ENCODE measurements at places on chromosomes 11 and 22.

GRCh38 chr11:131816051-131816450, 445.6 kb downstream of the NTM start:
- no peak for DNase-seq

DNA sequence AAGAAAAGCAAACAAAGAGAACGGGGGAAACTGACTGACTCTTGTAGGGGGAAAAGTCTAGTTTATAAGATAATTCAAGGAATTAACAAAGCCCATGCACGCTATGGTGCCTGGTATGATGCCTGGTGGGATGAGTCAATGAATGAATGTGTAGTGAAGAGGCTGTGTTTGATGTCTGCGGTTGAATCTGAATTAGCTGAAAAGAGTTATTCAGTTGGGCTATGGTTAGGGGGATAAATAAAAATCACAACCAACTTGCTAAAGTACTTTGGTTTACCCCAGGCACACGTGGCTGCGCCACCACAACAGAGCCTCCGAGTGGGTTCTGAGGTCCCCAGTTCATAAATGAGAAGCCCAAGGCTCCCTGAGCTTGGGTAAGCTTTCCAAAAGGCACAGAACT, 369.3 kb upstream of the SYN3 start:
- DNase-seq = no peak

- DNase-seq = peak; percentile 7
Measured at GRCh38 chr11:114026355-114026754, 33.2 kb upstream of the ZBTB16 start.

GRCh38 chr11:88119561-88119960, 55.7 kb downstream of the RAB38 start:
- DNase-seq = no peak

GRCh38 chr22:22800716-22801115, 86.9 kb upstream of the IGLL5 start:
- no peak for DNase-seq

GRCh38 chr11:75467881-75468280, 34.9 kb upstream of the KLHL35 start:
- no peak for DNase-seq

DNA sequence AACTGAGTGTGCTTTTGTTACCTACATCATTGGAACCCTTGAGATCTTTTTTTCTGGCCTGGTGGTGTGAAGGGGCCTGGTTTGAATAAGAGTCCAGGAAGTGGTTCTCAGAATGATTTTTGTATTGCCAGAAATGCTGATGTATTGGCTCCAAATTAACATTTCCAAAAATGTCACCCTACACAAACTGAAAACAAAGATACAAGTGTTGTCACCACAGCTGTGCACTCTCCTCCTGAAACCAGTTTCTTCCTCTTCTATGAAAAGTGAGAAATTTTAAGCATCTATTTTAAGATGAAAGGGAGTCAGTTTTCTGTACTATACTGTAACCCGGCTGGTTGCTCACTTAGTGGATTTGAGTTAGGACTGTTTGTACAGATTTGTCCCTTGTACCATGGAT, 218.8 kb downstream of the PGR start:
- DNase-seq = no peak

GRCh38 chr11:125460275-125460674, 35.8 kb downstream of the FEZ1 start:
- no peak for DNase-seq

GRCh38 chr11:67502328-67502979, 2.7 kb downstream of the PITPNM1 start:
- no peak for DNase-seq

DNA sequence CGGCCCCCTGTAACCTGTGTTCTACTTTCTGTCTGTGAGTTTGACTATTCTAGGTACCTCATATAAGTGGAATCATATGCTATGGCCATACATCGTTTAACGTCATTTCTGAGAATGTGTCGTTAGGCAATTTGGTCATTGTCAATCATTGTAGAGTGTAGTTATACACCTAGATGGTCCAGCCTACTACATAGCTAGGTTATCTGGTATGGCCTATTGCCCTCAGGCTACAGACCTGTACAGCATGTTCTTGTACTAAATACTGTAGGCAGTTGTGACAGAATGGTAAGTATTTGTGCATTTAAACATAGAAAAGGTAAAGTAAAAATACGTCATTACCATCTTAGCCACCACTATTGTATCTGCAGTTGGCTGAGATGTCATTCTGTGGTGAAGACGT, 35.2 kb downstream of the MYO7A start:
- DNase-seq = no peak

- no peak for DNase-seq
Measured at GRCh38 chr11:79663017-79663416, 222.2 kb upstream of the TENM4 start.

DNA sequence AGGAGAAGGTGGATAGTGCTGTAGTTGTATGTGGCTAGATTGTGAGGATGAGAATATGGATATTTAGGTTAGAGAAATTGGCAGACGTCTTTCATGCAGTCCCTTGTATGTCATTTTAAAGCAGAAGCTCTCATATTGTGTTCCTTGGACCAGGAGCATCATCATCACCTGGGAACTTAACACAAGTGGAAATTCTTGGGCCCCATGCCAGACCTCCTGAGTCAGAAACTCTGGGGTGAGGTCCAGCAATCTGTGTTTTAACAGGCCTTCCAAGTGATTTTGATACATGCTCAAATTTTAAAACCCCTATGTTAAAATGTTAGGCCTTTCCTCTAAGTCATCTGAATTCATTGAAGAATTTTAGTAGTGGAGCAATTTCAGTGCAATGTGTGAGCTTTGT, 34.8 kb downstream of the JHY start:
- DNase-seq = no peak

GRCh38 chr11:47160753-47161133, 15.9 kb downstream of the ARFGAP2 start:
- no peak for DNase-seq

DNA sequence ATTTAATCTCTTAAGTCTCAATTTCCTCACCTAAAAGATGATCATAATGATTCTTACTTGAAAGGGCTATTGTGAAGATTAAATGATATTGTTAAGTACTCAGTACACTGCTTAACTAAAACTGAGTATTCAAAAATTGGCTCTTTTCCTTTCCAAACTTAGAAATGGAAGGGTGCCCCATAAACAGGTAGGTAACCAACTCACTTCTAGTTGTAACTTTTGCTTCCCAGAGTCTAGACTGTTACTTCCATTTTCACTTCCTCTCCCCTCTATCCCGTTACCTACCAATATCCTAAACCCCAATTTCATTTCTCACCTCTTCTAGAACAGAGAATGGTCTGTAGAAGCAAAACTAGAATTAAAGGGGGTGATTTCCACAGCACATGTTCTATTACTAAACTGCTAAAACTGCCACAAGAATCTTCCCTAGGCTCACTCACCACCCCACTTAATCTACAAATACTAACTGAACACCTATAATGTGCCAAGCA, 50.0 kb downstream of the RRAS2 start:
- no peak for DNase-seq

GRCh38 chr11:120141113-120141767, 3.3 kb upstream of the TRIM29 start:
- no peak for DNase-seq

- no peak for DNase-seq
Measured at GRCh38 chr11:28448186-28448585, 340.0 kb downstream of the METTL15 start.

- peak; percentile 86 for DNase-seq
Measured at GRCh38 chr22:44625981-44626687, 75.9 kb upstream of the PRR5 start.

GRCh38 chr11:8229299-8230177, 34.1 kb downstream of the LMO1 start:
- DNase-seq = no peak

DNA sequence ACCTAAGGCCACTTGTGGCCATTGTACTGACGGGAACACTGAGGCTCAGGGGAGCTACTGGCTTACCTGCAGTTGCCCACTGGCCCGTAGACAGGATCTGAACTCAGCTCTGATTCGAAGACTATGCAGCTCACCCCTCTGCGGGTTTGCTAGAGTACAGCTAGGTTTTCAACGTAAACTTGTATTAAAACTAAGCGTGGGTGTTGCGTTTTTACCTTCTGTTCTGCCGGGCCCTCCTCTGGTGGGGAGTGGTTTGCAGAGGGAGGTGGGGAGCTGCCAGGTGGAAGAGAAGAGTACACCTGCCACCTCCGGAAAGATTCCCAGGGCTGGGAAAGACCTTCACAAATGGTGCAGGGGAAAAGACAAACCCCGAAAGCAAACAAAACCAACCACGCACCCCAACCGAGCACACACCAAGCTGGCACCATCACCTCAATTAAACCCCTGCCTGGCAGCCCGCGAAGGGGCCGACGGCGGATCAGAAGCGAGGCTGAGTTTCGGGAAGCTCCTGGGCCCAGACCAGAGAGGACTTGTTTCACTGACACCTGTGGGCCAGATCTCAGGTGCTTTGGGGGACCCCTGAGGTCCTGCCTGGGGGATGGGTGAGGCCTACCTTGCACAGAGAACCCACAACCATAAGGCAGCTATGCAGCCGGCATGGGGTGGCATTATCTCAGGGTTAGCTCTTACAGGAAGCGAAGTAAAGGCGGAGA, 37.7 kb downstream of the SHISAL1 start:
- no peak for DNase-seq

DNA sequence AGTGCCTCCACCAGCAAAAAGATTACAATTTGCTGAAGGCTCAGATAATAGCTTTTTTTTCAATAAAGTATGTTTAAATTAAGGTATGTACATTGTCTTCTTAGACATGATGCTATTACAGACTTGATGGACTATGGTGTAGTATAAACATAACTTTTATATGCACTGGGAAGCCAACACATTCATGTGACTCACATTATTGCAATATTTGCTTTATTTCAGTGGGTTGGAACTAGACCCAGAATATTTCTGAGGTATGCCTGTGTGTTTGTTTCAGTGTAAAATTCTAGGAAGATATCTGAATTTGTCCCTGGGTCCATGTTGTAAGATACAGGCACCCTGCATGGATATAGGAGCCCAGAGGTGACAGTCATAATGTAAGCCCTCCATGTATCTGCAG, 120.0 kb upstream of the BDNF start:
- DNase-seq = no peak

DNA sequence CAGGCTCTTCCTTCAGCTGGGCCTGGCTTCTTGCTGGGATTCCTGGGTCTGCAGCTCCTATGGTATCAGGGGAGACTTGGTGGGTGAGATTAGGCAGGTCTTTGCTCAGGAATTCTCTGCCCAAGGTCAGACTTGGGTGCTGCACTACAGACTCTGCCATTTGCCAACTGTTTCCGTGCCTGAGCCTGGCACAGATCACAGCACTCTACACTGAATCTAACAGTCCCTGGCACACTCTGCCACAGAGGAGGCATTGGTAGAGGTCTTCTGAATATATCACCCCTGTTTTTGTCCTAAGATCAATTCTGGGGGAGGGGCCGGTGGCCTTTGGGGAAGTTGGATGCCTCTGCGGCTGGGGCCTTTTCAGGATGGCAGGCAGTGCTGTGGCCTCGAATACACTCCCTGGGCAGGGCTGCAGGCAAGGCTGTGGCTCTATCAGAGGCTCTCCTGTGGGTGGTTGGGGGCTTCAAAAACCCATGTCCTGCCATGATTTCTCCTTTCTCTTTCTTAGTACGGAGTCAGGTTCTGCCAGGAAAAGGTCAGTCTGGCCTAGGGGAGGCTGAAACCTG, 115.0 kb upstream of the NARS2 start:
- no peak for DNase-seq

- DNase-seq = peak; percentile 44
Measured at GRCh38 chr11:68855205-68855981, 13.7 kb upstream of the CPT1A start.

DNA sequence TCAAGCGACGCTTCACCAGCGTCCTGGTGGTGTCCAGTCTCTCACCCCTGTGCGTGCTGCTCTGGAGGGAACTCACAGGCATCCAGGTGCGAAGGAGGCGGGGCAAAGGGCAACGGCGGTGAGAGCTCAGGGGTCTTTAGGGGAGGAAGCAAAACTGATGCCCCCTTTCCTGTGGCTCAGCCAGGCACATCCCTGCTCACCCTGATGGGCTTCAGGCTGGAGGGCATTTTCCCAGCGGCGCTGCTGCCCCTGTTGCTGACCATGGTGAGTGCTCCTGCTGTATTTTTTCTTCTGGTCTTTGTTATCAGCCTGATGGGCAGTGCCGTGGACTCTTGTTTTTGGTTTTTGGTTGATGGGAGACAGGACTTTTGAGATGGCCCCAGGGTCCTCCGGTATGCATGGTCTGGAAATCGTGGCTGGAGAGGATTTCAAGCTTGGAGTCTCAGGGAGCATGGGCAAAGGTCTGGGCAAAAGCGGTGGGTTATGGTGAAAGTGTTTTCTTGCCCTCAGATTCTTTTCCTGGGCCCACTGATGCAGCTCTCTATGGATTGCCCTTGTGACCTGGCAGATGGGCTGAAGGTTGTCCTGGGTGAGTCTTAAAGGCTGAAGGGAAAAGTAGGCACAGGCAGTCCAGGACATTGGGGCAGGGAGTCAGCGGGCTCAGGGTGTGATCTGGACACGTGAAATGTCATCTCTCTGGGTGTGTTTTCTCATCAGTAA, 695 bp downstream of the RCE1 start:
- no peak for DNase-seq

DNA sequence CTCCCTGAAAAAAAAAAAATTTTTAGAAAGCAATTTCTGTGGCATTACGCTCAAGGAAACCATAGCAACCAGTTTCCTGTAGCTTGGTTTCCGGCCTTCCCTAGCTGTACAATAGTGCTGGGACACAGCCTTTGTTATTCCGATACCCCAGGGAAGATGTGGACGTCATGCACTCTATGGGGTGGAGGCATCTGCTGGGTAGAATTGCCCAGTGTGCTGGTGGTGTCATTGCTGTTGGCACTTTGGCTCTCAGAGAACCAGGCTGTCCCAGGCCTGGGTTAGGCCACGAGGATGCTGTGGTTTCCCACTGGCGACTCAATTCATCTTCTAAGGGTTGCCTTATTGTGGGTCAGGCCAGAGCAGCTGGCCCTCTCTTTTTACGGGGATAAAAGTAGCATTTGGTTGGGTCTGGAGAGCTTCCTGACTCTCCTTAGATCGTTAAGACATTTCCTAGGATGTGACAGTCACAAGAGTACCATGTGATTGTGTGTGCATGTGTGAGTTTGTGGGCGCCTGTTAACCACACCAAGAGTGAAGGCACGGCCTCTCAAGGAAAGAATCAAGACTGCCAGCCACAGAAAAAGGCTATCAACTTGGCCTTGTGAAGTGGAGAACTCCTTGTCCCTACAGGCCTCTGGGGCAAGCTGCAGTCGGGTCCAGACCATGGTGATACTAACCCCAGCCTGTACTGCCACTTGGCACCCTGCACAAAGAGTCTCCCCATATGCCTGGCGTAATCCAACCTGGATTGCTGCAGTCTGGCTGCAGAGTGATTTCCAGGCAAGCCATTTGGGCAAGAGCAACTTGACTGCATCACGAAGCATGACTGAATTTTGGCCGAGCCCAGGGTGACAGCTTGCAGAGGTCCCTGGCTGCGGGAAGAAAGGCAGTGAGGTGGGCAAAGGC, 35.9 kb upstream of the NAV2 start:
- no peak for DNase-seq

DNA sequence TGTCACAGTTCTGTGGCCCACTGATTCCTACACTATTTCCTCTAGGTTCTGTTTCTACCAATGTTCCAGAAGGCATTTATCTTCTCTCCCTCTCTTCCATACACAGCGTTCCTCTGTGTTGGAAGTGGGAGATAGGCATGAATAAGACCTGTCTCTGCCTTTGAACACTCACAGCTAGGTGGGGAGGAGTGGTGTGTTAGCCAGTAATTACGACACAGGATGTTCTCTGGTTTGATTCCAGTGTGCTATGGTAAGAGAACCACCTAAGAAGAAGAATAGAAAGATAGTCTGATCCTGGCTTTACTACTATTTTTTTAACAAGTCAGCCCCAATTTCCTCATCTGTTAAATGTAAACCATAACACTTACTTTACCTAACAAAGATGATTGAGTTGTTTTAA, 200.2 kb upstream of the MTMR2 start:
- no peak for DNase-seq

- DNase-seq = no peak
Measured at GRCh38 chr11:68741463-68741862, 9.9 kb downstream of the TESMIN start.

Measured in erythroblast (primary cell).